Stimulated activated naive CD8-positive, alpha-beta T cell treated with anti-CD3 and anti-CD28 coated beads, Interleukin-15, Interleukin-2, amounts not matched to agents 100 U/mL and 50 U/mL, for 24 hours (primary cell): ENCODE measurements at places on chromosomes 11 and 22.

- peak; percentile 66 for DNase-seq
Measured at GRCh38 chr11:61967924-61968757, 707 bp upstream of the FTH1 start.

DNA sequence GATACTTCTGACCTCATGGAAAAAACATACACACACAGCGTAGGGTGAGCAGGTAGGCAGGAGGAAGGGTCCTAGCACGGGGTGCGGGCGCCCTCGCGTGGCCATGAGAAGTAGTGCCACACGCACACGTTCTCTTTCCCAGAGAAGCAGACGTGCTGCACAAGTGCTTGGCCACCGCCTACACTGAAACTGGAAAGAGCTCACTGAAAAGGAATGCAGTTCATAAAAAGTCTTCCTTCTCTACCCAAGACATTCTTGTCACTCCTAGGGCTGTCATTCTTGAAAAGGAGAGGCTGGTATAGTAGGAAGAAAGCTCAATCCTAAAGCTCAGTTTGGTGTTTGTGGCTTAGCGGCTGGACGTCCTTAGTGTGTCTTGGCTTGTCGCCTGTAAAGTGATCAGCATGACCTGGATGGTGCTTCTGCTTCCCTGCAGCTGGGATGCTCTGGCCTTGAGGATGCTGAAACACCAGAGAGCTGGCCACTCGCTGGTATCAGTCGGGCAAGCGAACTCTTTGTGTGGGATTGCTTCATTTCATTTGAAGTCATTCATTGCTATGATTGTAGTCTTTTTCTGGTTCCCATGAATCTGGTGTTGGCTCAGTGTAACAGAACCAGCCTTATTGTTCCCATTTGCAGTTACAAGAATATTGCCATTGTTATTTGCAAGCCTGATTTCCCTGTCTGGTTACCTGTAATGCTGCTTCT, 303.8 kb downstream of the NTM start:
- peak; percentile 64 for DNase-seq

DNA sequence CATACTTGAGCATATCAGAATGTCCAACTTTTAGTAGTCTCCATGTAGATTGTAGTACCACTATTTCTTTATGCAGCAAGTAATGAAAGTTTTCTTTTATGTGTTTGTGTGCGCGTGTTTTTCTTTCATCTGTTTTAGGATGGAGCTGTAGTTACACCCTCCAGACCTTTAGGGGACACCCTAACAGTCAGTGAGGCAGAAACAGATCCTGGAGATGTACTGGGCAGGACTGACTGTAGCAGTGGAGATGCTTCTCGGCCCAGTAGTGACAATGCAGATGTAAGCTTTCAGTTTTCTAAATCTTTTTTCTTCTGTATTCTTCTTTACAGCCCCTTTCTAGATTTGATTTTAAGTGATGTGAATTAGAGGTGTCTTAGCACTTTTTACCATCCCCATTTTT, 79.9 kb upstream of the GRIK4 start:
- no peak for DNase-seq

GRCh38 chr11:21909145-21909544, 283.7 kb upstream of the ANO5 start:
- DNase-seq = no peak

- DNase-seq = no peak
Measured at GRCh38 chr11:69443968-69444364, 37.5 kb upstream of the LINC01488 start.

DNA sequence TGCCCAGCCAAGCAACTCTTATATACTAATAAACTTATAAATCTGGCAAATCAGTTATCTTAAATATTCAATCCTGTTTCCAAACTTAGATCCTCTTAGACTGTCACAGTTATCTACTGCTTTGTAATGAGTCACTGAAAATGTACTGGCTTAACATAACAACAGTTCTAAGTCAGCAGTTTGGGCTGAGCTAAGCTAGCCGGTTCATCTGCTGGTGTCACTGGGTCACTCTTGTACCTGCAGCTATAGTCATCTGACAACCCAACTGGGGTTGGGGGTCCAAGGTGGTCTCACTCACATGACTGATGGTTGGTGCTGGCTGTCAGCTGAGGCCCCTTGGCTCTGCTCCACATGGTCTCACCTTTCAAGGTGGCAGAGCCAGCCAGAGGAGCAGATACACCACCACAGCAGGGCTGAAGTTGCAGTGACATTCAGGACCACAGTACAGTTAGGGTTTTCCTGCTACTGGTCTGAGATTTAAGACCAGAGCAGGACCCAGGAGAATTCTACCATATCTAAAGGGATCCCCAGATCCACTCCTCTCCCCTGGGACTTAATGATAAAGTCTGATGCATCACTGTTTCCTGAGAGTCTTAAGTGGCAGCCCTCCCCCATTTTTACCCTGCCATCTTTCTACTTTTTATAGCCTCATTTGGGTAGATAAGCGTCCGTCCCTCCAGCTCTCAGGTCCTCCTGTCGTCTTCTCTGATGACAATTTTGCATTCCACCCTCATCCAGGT, 7.9 kb upstream of the MACROD1 start:
- no peak for DNase-seq

GRCh38 chr11:10973416-10973815, 115.6 kb upstream of the ZBED5 start:
- DNase-seq = no peak

- DNase-seq = no peak
Measured at GRCh38 chr11:3231851-3232744, at the start of gene MRGPRE. MRGPRE (minus strand) TSS chr11:3232417; CDS start chr11:3228799, 3,618 bp downstream.

DNA sequence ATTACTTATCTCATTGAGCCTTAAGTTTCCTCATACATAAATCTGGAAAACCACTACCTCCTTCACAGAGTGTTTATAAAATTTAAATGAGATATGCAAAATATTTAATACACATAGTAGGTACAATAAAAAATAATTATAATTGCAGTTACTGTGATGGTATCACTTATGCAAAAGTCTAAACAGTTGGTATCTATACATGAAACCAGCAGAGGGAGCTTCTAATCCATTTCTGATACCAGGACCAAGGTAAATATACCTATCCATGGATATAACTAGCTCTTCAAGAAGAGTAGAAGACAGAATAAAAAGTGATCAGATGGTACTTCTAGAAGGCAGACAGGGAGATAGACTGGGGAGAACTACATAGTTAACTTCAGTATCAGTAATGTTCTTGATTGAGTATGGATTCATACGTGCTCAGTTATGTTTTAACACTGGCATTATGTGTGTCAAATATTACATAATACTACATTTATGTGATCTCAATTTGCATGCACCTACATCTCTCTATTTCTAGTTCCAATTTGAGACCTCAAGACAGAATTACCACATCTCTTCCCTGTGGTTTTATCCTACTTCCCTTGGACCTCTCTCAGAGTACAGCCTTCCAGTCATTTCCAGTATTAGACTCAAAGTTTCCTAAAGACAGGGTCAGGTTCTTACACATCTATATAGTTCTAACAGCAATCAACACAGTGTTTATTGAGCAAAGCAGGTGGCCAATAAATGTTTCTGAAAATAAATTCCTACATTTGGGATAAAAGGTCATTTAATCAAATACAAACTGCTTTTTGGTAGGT, 13.7 kb upstream of the TSG101 start:
- no peak for DNase-seq

DNA sequence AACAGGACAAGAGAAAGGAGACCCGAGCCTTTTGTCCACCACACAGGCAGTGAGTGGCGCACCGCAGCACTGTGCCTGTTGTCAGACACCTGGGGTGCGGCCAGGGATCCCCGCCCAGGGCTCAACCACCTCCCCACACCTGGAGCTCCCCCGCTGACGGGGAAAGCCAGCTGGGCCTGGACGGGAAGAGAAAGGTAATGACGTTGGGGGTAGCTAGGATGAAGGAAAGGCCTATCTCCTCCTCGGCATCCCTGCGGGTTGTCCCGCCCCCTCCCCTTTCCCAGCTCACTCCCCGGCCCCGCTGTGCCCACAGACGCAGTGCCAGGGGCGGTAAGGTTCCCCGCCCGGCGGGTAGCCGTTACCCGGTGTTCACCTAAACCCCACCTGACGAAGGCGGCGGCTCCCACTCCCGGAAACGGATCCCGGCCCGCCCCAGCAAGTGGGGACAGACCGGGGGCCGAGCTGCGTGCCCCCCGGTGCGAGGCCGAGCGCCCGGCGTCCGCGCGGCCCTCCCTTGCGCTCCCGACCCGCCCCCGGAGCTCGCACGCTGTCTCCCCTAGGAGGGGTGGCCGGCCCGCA, 495 bp downstream of the HYOU1 start:
- DNase-seq = peak; percentile 43

DNA sequence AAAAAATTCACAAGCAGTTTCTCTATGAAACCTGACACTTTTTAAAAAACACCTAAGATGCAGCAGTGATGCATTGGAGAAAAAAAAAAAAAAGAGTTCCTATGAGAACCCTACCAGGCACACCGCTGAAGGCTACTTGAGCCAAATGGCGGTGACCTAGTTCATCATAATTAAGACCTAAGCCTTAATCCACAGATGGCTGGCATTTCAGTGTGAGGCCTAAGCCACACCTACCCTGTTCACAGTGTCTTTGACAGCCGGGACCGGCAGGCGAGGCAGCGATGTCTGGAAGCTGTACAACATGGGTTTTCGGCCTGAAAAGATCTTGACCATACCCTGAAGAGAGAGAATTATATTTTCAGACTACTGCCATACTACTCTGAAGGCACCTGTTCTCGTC, 38.0 kb downstream of the CPT1A start:
- DNase-seq = no peak

DNA sequence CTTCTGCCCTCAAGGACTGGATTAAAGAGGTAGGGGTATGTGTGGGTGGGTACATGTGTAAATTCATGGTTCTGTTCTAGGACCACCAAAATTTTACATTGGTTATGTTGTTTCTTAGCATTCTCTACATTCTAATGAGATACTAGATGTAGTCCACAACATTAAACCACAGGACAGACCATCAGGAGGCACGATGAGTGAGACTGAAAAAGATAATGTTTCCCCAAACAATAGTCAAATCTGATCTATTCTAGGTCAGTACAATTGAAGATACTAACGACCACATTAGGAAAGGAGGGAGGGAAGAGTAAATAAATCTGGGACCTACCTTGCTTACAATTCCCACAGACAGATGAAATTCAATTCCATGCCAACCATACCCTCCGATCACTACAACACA, 42.2 kb downstream of the MRTFA start:
- DNase-seq = no peak

GRCh38 chr11:26473216-26474194, 98.6 kb downstream of the MUC15 start:
- DNase-seq = no peak

GRCh38 chr22:37843741-37844089, 419 bp downstream of the ANKRD54 start:
- peak; percentile 67 for DNase-seq

DNA sequence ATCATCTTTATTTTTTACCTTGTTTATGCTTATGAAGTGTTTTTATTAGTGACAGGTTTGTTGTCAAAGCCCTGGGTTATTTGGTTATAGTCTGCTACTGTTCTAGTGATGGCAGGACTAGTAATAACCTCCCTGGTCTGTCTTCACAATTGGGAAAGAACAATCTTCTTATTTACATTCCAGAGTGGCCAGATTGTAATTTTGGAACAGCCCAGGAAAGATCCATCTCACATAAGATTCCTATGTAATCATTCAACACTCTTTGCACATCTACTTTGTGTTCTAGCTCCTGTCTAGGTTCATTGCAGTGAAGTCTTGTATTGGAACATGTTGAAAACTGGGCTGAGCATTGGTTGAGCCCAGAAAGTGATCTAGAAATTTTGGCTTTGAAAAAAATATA, 63.8 kb downstream of the CYB5R2 start:
- DNase-seq = no peak

GRCh38 chr22:32286290-32286840, 31.2 kb upstream of the SLC5A4 start:
- DNase-seq = no peak

DNA sequence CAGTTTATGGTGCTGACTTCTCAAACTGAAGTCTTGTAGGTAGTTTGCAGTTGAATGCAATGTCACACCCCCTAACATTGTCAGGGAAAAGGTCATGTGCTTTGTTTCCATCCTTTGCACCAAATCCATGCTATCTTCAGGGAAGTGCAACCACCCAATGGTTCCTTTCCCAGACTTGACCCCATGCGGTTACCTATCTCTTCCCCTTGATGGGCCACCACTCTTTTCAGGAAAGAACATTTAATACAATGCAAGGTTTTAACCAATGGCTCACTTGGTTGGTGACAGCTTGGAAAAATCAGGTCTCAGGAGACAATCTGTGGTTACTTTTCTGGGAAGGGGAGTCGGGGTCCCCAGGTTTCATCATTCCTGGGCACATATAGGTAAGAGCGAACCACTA, 2.1 kb downstream of the ABTB2 start:
- no peak for DNase-seq

- no peak for DNase-seq
Measured at GRCh38 chr11:69300120-69301060, 6.4 kb downstream of the MYEOV start.

GRCh38 chr11:68940651-68941323, 37.1 kb downstream of the IGHMBP2 start:
- no peak for DNase-seq

GRCh38 chr11:66291303-66291705, 390 bp upstream of the TMEM151A start:
- DNase-seq = no peak

DNA sequence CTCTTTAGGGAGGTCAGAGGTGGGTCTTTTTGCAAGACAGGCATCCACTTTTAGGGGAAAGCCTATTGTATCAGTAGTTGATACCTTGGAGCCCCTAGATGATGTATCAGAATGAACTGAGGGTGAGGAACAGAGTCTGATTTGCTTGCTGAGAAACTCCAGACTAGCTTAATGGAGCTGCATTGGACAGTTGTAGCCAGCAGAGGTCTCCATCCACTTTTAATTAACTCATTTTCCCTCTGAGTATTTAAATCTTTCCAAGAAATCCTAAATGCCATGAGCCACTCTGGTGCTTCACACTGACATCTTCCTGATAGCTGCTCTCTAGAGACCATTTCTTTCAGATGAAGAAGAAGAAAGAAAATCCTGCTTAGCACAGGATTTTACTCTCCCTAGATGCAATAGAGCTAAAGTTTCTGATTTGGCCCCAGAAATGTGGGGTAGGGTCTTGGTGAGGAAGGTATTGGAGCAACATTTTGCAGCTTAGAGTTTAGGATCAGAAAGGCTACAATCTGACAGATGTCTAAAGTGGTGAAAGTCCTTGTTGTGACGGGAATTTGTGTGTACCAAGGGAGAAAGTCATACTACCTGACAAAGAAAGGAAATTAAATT, 38.0 kb downstream of the EXT2 start:
- no peak for DNase-seq

- DNase-seq = no peak
Measured at GRCh38 chr22:29379258-29379657, 9.1 kb downstream of the AP1B1 start.
